ENCODE measurements at places on chromosomes 11 and 22. TPM values are rescaled to one million over a fixed set of nuclear protein-coding genes. Genes with fewer than 3 reads are reported as not detected.

The MYBPC3 gene
- not detected for total RNA-seq

The KRTAP5-9 gene
- not detected for total RNA-seq

The GPR83 gene
- 0.07 TPM for total RNA-seq

The MFNG gene
- total RNA-seq: 2.1 TPM

The CHRM4 gene
- not detected for total RNA-seq

The FKBP2 gene
- total RNA-seq: 47.3 TPM

The POU2F3 gene
- 0.68 TPM for total RNA-seq

The NCAM1 gene
- 0.34 TPM for total RNA-seq

The FAM83F gene
- 32.8 TPM for total RNA-seq
